ENCODE measurements at places on chromosomes 2 and 18.
A peak's percentile ranks its signal among the peaks of the same experiment; 100 is the strongest.

DNA sequence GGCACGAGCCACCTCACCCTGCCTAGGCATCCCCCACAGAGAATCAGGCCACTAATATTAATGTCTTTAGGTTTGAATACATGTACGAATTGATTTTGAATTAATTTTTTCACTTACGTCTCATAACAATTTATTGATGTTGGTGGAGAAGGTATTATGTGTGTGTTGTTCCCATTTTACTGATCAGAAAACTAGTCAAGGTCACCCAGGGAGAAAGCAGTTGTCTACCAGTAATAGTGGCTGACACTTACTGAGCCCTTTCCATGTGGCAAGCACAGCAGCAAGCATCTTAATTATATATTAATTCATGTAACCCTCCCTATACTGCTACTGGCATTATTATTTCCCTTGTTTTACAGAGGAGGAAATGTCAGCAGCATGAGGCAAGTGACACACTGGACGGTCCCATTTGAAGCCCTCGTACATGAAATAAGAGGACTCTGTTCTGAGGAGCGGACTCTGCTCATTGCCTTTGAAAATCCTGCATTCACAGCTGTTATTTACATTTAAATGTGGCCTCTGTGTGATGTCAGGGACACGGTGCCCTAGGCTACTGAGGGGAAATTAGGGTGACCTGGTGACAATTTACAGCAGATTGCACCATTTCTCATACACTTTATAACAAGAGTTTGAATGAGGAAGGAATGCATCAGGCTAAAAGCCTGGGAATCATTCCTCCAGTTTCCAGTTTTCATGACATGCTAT, 30.9 kb upstream of the KCNE4 start:
- DNase-seq, result no peak

DNA sequence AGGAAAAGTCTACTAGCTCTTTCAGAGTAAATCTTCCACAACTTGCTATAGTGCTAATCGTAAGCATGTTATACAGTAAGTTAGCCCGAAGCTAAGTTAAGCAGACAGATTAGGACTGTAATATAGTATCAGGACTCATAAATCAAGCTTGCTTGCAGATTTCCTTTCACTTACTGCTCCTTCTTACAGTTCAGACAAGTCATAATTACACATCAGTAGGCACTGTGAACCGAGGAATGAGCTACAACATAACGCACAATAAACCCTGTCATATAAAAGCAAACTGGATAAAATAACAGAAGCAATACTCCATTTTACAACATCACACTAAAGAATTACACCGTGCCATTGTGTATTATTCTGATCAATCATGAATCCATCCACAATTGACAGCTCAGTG, 832.6 kb upstream of the ZEB2 start:
- no peak for DNase-seq

- peak; percentile 50 for DNase-seq
These were observed 289.2 kb downstream of the TNS1 start for GRCh38 chr2:217713395-217714286.

GRCh38 chr2:98935777-98936352, at the start of gene CRACDL:
Gene CRACDL, minus strand, starts transcription at chr2:98936225. Its CDS starts 89,425 bp downstream, at chr2:98846800.
- DNase-seq, result no peak

- DNase-seq, result no peak
These were observed 7.2 kb downstream of the BMP10 start for GRCh38 chr2:68863996-68864395.

GRCh38 chr2:116511426-116511825, 1303.1 kb upstream of the DDX18 start:
- DNase-seq, result no peak

DNA sequence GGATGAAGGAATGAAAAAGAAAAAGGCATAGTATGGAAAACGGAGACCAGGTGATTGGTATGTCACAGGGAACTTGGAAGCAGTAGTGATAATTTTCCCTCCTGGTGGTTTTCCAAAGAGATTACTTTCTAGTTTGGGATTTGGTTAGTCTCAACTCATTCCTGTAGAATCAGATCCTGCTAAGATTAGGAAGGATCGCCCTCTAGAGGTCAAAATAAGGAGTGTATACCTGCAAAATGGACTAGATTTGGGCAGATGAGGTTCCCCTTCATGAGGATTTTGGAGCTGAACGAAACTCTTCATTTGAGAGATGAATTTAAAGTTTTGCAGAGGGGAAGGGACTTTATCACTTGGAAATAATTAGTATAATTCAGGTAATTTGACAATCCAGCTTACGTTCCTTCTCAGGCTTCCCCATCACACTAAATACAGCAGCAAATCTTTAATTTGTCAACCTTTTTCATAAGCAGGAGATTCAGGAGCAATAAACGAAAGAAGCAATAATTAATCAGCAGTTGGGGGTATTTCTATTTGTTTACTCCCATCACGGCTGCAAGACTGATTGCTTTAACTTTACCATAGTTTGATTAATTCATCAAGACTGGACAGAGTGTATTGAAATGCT, 65.2 kb downstream of the CCDC195 start:
- DNase-seq, result no peak

DNA sequence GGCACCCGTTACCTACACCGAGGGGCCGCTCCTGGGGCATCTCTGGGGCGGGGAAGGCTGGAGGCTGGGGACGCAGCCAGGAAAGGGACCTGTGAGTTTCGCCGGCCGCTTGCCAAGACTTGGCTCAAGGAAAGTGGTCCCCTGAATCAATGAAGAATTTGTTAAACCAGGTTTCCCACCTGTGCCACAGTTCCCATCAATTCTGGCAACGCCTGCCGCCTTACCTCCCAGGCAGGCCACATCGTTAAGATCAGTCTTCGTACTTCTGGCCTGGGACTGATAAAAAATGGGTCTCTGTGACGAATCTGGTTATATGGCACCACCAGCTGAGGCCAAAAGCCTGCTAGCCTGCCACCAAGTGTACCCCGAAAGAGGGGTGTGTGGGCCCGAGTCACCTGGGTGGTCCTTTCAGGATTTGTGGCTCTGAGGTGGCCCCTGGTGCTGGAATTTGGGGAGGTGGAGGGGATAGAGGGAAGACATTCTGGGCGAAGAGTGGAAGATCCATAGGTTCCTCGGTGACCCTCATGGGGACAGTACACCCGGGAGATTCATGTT, 789 bp upstream of the TGFA start:
- no peak for DNase-seq

GRCh38 chr2:38617301-38617700, 14.6 kb upstream of the HNRNPLL start:
- DNase-seq, result no peak

DNA sequence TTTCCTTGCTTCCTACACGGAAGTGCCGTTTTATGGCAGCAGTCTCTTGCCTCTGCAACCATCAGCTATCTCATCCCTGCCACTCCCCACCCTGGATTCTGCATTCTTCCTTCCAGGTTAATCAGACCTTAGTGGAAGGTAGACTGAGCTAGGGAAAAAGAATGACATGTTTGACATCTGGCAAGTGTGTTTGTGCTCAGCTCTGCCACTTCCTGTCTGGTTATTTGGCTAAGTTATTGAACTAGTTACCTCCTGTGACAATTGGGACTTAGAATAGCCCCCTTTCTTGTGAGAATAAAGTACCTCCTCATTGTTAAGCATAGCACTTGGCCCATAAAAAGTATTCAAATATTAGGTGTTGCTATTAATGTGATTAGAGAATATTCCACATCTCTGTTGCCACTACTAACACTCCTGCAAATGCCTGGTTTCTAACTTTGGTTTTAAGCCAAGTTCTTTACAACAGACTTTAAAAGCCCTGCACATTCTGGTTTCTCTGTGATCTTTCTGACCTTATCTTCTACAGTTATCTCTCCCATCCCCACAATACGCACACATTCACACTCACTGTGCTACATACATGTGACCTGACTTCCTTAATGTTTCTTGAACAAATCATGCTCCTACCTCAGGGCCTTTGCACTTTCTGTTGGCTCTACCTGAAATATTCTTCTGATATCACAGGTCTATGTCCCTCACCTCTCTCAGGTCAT, 10.8 kb upstream of the MAPRE2 start:
- no peak for DNase-seq

- no peak for DNase-seq
These were observed 3.3 kb upstream of the ABCB6 start for GRCh38 chr2:219221957-219222518.

DNA sequence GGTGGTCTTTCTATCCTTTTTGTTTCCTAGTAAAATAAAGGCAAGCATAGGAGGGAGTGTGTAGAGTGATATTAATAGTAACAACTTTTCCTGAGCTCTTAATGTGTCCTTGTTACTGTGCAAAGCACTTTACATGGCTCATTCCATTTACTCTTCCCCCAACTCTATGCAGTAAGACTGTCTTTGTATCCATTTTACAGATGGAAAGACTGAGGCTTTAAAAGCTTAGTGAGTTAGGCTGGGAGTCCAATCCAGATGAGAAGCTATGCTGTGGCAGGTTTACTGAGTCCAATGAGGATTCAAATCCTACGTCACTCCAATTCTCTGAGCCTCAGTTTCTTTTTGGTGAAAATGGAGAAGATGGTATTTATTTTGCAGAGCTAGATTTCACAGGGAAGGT, 77.4 kb downstream of the NRP2 start:
- DNase-seq, result no peak

DNA sequence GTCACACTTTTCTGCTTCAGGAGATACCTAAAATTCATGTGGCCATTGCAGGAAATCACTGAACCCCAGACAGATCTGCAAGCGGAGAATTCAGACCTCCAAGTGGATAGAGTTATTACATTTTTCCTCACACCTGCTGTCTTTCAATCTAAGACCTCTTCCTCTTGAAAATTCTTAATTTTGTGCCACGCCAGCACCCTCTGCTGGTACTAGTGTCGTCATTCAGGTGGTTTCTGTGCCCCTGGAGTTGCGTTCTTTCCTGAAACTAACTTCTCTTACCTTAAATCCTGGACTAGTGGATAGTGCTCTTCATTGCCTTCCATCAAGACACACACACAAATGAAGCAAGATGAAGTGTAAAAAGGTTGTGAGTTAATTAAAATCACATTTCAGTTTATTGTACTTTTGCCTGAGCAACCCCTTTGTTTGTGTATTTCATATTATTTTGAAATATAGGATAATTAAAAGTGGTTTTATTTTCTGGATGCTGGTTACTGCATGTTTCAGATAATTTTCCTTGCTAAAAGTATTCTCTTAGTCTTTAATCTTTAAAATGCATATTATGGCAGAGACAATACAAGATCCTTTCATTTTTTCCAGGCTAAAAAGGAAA, 1.6 kb upstream of the DNER start:
- no peak for DNase-seq

- DNase-seq, result no peak
These were observed 27.5 kb downstream of the ZNF516 start for GRCh38 chr18:76467371-76468190.

DNA sequence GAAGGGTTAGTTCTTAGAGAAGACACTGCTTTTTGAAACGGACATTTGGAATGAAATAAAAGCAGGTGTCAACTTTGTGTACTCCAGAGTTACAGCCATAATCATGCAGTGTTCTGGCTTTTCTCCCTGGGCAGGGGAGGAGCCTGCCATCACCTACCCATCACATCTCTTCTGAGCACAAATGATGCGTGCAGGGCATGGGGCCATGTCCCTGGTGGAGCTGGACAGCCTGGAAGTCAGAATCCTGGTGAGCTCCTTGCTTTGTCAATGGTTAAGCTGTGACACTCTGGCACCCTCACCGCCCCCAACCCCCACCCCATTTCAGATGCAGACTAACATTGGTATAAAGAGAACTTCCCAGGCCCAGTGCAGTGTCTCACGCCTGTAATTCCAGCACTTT, 53.1 kb downstream of the PDCL3 start:
- DNase-seq, result no peak

GRCh38 chr2:38146907-38147307, 71.0 kb upstream of the CYP1B1 start:
- DNase-seq, result no peak

DNA sequence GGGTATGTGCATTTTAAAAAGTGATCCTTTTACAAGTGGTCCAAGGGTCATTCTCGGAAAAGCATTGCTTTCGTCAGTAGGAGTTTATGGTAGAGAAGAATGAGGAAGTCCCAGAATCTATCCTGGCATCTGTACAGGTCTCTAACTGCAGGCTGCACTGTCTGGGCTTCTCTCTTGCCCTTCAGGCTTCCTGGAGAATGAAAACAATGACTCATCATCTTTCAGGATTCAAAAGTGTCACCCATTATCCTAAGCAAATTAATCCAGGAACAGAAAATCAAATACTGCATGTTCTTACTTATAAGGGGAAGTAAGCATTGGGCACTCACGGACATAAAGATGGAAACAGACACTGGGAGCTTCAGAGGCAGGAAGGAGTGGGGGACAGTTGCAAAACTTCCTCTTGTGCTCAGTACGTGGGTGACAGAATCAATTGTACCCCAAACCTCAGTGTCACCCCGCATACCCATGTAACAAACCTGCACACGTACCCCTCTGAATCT, 60.2 kb upstream of the TXNDC2 start:
- DNase-seq, result no peak

DNA sequence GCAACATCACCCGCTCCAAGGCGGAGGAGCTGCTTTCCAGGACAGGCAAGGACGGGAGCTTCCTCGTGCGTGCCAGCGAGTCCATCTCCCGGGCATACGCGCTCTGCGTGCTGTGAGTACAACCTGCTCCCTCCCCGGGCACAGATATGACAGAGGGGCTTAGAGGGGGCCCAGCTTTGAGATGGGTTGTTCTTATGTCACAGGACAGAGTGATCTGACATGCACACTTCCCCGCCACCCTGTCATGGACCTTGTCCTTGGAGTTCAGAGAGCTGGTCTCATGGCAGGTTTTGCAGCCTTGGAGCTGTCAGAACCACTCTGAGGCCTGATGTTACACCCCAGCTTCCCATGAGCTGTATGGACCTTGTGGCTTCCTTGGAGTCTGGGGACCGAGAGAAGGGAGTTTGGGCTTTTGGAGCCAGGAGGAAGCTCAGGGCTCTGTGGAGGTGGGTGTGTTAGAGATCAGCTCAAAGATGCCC, 398 bp downstream of the INPP5D start:
- DNase-seq, result no peak

- DNase-seq, result no peak
These were observed 73.5 kb upstream of the NEDD4L start for GRCh38 chr18:57970356-57971095.

DNA sequence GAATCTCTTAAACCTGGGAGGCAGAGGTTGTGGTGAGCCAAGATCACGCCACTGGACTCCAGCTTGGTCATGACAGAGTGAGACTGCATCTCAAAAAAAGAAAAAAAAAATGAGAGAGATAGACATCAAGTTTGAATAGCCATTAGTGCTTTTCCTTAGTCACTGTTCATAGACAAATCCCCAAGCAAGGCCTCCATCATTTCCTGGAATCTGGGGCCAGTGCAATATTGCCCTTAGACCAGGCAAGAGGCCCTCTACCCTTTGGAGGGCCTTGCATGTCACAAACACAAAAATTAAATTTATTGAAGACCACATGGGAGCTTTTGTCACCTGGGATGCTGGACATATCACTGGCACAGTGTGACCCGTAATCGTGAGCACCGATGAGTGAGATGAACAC, 141.5 kb downstream of the B3GNT2 start:
- DNase-seq, result no peak

- DNase-seq, result peak; percentile 13
These were observed 925 bp downstream of the SOS1 start for GRCh38 chr2:39119732-39120520.

- DNase-seq, result no peak
These were observed 273 bp upstream of the NXPH2 start for GRCh38 chr2:138780446-138780880.

Data from activated naive CD4-positive, alpha-beta T cell (primary cell).